ENCODE measurements at places on chromosomes 3 and 15.
A peak's percentile ranks its signal among the peaks of the same experiment; 100 is the strongest.

GRCh38 chr3:39181408-39182335 is 10.7 kb downstream of the XIRP1 start:
- DNase-seq, result no peak

DNA sequence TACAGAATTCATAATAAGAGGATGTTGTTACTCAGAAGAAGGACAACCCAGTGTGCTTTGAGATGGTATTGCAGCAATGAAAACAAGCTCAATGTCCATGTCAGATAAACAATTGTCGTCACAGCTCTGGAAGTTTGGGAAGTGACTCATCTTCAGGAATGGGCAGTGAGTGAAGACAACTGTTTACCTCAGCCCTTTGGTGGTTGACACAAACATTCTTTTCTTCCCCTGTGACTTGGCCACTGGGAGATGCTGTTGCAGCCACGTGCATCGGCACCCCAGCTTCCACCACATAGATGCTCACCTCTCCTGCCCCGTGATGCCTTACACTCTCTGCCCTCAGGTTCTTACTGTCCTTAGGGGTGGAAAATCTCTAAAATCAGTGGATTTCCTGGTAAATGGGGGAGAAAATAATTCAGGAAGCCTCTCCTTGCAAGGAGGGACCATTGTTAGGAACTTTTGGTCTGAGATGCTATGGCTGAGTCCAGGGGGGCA is 114.1 kb upstream of the GALNT15 start:
- no peak for DNase-seq

DNA sequence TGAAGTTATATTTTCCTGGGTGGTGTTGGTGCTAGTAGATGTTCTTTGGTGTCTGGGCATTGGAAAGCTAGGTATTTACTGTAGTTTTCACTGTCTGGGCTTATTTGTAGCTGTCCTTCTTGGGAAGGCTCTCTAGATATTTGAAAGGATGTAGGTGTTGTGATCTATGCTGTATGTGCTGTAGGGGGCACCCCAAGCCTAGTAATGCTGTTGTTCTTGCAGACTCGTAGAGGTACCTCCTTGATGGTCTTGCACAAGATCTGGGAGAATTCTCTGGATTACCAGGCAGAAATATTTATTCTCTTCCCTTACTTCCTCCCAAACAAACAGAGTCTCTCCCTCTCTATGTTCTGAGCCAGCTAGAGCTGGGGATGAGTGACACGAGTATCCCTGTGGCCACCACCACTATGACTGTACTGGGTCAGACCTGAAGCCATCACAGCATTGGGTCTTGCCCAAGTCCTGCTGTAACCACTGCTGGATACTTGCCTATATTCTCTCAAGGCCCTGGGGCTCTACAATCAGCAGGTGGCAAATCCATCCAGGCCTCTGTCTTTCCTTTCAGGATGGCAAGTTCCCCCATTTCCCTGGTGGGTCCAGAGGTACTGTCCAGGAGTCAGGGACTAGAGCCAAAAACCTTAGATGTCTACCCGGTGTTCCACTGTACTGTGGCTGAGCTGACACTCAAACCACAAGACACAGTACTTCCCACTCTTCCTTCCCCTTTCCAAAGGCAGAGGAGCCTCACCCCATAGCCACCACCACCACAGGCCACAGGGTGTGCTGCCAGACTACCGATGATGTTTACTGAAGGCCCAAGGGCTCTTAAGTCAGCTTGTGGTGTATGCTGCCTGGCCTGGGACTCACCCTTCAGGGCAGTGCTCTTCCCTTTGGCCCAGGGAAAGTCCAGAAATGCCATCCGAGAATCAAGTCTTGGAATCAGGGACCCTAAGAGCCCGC is 195.2 kb upstream of the DPPA4 start:
- peak; percentile 55 for DNase-seq

- no peak for DNase-seq
These were observed 28.4 kb upstream of the MEF2A start for GRCh38 chr15:99537344-99537743.

- no peak for DNase-seq
These were observed 51.1 kb downstream of the IFT57 start for GRCh38 chr3:108171106-108171505.

GRCh38 chr3:113295463-113295862 is 84.1 kb downstream of the BOC start:
- no peak for DNase-seq

DNA sequence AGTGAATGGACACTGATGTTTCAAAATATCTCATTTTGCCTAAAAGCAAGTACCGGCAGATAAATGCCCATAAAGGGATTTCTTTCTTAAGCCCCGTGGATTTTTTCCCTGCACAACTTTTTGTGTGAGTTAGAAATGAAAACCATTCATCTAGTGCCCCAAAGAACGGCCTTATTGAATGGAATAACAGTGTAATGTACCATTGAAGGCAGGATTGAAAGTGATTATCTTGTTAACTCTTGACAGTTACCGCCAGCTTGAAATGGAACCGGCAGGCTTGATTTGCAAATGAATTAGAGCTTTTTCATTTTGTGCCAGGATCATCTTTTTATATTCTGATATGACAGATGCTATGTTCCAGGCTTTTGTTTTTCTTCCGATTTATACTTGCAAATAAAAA is 162.2 kb downstream of the RSRC1 start:
- no peak for DNase-seq

DNA sequence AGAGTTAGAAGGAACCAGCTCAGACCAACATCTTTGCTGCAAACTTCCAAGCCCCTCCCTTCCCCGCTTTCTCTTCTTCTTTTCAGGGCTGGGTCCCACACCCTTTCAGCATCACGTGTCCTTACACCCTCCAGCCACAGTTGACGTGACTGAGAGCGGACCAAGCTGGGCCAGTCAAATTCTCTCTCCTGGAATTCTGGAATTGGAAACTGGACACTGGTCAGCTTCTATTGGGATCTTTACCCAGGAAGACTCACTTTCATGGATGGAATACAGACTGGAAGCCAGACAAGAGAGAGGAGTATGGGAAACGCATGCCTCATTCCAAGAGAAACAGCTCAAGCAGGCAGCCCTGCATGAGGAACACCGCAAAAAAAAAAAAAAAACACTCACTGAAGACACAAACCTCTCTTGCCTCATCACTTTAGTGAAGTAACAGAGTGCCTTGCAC is 12.4 kb upstream of the TPM1 start:
- DNase-seq, result no peak

DNA sequence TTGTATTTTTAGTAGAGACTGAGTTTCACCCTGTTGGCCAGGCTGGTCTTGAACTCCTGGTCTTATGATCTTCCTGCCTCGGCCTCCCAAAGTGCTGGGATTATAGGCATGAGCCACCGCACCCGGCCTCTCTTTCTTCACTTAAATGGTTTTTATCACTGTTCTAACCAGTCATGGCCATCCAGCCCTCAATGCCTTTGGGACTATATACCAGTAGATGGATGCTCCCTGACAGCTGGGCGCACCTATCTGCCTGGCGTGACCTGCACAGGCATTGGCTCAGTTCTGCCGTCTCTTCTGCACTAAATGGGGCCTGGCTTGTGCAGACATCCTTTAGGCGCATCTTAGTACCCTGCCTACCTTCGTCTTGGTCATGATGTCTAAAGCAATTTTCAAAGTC is 233.4 kb downstream of the ADAMTS17 start:
- no peak for DNase-seq

DNA sequence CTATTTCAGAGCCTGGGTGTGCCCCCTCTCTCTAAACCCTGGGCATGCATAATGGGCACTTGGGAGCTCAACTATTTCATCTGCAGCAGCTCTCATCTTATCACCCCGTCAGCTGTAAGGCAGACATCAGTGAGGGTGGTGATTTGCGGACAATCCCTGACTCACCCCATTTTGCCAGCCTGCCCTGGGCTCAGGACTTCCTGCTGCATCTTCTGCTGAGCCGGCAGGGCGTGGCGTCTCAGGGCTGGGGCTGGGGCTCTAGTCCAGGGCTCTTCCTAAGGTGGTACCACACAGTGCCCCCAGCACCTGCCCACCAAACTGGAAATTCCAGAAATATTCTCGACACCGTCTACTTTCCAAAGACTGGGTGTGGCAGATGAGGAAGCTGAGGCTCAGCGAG is 925 bp upstream of the PSTPIP1 start:
- peak; percentile 88 for DNase-seq

GRCh38 chr3:4571690-4572334 is 78.7 kb downstream of the ITPR1 start:
- no peak for DNase-seq

GRCh38 chr15:58715266-58715917 is 34.1 kb downstream of the ADAM10 start:
- no peak for DNase-seq

DNA sequence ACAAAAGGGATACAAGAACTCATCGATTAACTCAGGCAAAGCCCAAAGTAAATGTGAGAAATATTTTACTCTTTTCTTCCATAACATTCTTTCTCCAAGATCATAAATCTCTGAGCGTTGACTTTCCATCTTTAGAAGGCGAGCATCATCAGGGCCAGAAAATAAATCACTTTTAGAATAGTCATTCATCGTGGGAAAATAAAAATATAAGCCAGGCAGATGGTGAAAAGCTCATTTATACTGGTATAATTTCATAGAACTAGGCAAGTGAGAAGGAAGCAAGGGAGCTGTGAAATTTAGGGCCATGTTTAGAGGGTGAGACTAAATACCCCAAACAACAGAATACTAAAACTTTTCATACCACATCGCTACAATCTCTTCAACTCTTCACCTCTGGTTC is 191.0 kb downstream of the STT3B start:
- DNase-seq, result no peak

DNA sequence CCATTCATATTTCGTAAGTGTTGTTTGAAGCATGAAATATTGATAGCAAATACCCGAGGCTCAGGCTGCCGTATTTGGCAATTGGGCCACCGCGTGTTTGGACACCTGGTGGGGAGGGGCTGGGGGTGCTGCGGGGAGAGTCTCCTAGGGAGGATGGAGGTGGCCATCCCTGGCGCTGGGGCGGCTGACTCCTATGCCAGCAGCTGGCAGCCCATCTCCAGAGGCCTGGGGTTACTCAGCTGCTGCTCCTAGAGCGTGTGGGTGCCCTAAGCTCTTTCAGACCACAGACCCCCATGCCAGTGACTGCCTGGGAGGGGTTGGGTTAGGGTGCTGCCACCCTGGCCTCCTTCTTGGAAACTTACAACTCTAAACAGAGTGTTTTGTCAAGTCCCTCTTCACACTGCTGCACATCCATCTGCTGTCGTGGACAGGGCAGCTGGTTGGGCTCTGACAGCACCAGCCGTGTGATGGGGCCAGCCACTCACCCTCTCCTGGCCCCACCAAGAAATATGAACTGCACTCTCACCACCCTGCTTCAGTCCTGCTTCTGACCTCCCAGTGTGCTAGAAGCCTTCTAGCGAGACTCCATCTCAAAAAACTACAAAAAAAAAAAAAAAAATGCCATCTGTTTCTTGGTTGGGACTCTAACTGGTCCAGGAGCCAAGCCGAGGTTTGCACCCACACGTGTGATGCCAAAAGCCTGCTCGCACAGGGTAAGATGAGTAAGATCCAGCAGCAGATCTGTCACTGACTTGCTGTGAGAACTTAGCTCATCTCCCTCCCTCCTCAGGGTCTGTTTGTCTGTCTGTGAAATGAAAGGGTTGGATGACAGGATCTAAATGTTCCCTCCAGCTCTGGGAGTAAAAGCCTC is 156.2 kb downstream of the MEGF11 start:
- DNase-seq, result no peak

GRCh38 chr3:123611082-123611481 is 26.2 kb upstream of the HACD2 start:
- DNase-seq, result no peak

- DNase-seq, result no peak
These were observed 15.9 kb downstream of the CEP70 start for GRCh38 chr3:138578141-138578540.

DNA sequence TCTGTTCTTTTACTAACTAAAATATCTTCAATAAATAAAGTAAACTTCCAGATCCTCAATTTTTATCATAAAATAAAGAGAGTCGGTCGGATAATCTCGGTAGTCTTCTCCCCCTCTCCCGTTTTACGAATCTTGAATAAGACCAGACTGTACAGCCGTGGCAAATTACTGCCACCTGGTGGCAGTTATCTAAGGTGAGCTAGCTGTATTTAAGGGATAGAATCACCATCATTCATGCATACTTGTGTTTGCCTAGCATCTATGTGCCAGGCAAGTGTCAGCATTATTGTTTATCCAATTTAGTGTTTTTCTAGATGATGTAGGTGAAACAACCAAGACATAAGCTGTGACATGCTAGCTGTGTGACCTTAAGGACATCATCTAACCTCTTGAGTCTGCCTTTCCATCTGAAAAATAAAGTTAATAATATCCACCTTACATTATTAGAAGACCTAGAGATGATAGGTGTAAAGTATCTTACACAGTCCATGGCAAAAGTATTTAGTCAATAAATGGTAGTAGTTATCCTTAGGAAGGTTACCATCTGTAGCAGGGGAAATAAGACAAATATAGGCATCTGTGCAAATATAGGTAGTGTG is 21.3 kb downstream of the DUT start:
- DNase-seq, result peak; percentile 61

DNA sequence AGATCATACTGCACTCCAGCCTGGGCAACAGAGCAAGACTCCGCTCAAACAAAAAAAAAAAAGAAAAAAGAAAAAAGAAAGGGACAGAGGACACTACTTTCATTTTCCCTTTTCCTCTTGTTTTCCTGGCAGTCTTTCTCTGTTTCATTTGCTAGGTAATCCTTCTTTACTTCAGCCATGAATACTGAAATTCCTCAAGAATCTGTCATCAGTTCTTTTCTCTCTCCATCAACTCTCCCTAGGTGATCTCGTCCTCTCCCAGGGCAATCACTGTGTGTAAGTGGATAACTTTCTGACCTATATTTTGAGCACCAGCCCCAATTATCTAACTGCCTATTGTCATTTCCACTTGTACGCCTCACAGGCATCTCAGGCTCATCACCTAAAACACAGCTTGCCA is 51.5 kb downstream of the TTC23 start:
- no peak for DNase-seq

DNA sequence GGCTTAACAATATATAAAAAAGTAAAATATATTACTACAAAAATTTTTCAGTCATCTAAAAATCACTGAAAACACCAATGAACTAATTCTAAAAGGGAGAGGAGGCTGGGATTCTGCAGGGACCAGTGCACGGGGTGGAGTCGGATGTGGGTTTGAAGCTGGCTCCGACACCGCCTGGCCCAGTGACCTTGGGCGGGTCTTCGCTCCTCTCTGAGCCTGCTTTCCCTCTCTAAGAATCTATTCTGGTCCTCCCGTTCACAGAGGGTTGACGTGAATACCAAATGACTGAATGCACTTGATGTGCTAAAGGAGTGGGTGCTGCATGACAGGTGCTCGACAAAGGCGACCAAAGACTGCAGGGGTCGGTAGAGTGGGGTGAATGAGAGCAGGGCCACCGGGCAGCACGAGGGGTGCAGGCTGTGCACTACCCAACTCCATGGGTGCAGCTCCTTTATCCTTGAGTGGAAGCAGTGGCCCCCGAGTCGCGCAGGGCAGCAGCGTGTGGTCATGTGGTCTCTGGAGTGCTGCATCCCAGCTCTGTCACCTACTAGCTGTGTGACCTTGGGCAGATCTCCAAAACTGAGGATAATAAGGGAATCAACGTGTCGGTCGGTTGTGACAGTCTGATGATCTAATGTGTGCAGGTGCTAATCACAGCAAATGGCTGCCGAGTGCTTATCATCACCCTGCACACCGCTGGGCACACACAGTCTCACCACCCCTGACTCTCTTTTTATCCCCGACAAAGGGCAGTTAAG is 8.6 kb upstream of the IQSEC1 start:
- no peak for DNase-seq

- DNase-seq, result no peak
These were observed 1.0 kb upstream of the RYR3 start for GRCh38 chr15:33309602-33310276.
